ENCODE measurements at places on chromosomes 1 and 21.

DNA sequence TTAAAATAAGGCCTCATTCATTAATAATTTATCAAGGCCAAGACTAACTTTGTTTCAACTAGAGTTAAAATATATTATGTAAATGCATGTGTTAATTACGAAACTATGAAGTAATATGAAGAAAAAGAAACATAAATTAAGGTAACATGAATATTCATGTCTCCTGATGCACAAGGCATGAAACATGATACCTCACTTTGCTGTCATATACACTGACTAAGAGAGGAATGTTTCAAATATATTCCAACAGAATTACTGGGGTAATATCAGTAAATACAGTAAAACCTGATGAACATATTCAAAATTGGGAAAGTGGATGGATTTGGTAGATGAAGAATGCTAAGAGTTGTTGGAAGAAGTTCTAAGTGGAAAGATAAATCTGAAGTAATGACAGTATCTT, 274.6 kb downstream of the LRRC7 start:
- DNase-seq: no peak

- DNase-seq: no peak
These were observed 15.1 kb downstream of the ELK4 start for GRCh38 chr1:205616563-205617293.

- peak; percentile 88 for DNase-seq
These were observed 9.2 kb downstream of the IKBKE start for GRCh38 chr1:206479183-206480125.

GRCh38 chr21:44845418-44846223, 27.8 kb upstream of the SUMO3 start:
- DNase-seq: peak; percentile 89

DNA sequence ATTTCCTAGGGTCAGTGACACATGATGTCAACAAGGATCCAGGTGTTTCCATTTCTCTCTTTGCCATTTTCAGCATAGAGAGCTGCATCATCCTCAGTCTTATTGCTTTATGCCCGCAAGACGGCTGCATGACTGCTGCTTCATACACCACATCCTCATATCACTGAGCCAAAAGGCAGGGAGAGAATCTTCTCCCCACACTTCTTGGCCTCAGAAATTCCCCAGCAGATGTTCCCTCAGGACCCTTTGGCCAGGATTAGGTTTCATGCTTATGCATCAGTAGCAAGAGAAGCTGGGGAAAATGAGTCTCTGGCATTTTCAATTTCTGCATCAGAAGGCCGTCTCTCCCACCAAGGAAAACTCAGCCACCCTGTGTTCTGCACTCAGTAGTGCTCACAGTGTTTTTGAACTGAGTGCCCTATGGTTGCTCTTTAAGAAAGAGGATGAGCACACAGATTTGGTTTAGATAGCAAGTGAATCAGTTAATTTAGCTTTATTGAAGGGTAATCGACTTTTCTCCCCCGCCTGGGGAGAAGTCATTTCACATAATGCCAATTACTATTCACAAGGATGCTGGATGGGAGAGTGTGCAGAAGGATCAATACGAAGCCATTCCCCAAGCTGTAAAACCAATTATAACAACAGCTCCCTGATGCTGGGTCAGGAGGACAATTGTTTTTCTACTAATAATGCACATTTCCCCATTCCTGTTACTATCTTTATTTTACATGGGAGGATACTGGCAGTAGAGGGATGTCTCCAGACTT, 360.2 kb downstream of the HHIPL2 start:
- no peak for DNase-seq

DNA sequence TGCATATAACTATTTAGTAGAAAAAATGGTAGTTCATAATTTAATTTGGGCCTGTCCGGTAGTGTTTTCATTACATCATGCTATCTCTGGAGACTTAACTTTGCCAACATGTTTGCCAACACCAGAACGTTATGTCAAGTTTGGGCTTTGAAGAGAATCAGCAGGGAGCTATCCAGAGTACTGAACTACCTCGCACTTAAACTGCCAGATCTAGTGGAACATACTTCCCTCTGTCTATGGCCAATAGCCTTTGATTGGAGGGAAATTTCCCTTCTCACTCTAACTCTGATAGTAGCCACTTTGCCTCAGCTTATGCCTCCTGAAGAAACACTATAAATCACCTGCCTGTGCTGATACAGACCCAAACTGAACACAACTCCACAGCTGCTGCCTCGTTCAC, 10.0 kb downstream of the LRRC53 start:
- peak; percentile 53 for DNase-seq

DNA sequence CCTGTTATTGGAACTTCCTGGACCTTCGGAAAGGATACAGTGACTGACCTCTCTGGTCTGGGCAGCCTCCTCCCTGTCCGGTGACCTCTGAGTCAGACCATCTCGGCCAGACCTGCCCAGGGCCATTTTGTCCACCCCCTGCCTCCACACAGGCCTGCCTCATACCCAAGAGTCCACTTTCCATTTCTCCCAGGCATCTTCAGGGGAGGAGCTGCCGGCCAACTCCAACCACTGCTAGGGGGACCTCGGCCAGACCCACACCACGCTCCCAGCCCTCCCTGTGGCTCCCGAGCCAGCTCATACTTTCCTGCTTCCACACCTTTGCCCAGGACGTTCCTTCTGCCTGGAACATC, 29.5 kb upstream of the RUNX3 start:
- DNase-seq: no peak

GRCh38 chr1:112255080-112255479, 140.9 kb upstream of the CTTNBP2NL start:
- no peak for DNase-seq

DNA sequence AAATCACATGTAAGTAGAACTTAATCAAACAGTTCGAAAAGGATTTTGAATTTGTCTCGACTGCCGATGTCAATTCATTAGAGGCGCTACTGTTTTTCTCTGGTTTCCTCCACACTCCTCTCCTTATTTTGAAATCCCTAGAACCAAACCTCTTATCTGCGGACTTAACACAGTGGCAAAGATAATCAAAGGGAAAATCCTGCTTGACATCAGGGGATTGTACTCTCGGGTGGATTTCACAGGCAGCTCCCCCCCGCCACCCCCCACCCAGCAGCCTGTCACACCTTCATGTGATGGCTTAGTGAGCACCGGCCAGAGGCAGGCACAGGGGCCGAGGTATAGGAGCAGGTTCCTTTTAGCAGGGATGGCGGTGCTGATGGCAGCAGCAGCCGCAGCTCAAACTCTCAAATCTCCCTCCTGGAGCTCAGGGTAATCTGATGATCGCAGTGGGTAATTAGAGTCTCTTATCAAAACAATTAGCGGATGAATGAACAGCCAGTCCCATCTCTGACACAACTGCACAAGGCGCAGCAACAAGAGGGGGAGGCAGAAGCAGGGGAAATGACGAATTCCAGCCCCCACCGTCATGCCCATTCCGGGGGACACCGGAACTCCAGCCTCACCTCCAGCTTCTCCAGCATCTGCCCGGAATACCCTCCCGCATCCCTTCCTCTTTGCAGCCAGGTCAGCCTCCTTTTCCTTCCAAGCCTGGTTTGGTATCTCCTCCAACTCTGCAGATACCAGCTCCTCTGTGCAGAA, 80.3 kb downstream of the SSBP3 start:
- no peak for DNase-seq

GRCh38 chr21:46099476-46099875, 1.6 kb downstream of the COL6A2 start:
- no peak for DNase-seq

- no peak for DNase-seq
These were observed 692.1 kb upstream of the ZP4 start for GRCh38 chr1:238582816-238583215.

- DNase-seq: peak; percentile 72
These were observed 283.5 kb downstream of the C1orf94 start for GRCh38 chr1:34460193-34460592.
